ENCODE measurements at places on chromosomes 11 and 22.

DNA sequence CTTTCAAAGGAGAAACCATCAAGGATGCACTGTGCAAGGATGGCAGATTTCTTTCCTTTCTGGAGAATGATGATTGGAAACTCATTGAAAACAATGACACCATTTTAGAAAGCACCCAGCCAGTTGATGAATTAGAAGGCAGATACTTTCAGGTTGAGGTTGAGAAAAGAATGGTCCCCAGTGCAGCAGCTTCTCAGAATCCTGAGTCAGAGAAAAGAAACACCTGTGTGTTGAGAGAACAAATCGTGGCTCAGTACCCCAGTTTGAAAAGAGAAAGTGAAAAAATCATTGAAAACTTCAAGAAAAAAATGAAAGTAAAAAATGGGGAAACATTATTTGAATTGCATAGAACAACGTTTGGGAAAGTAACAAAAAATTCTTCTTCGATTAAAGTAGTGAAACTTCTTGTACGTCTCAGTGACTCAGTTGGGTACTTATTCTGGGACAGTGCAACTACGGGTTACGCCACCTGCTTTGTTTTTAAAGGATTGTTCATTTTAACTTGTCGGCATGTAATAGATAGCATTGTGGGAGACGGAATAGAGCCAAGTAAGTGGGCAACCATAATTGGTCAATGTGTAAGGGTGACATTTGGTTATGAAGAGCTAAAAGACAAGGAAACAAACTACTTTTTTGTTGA lies 9.8 kb downstream of the FAM111A start:
- no peak for DNase-seq

GRCh38 chr11:97224396-97224795 lies 834.6 kb downstream of the JRKL start:
- no peak for DNase-seq

DNA sequence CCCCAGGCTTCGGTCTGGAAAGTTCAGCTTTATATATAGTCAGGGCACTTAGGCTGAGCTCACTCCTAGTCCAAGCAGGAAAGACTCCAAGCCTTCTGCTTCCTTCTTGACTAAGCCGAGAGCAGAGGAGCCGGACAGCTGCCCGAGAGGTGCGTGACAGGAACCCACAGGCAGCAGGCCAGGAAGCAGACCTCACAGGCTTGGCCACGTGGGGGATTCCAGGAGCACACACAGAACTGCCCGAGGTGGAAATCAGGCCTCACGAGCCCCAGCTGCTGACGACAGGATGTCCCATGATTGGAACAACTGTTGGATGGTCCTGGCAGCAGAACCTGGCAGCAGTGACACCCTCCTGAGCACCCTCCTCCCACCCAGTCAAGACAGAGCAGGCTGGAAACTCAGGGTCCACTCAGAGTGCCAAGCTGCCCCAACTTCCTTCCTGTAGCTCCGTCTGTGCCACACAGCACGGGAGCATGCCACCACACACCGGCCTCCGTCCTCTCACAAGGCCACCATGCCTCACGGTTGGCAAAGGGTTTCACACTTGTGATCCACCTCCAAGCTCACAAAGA lies 5.4 kb downstream of the PLA2G6 start:
- DNase-seq: no peak

- no peak for DNase-seq
These were observed 4.4 kb downstream of the PGGHG start for GRCh38 chr11:293271-293851.

- DNase-seq: no peak
These were observed 86.2 kb upstream of the LINC01488 start for GRCh38 chr11:69395287-69395686.

GRCh38 chr11:130211781-130212401 lies 52.3 kb downstream of the ST14 start:
- no peak for DNase-seq

GRCh38 chr11:72812604-72812966 lies 1.6 kb upstream of the ATG16L2 start:
- DNase-seq: no peak

- no peak for DNase-seq
These were observed 213.3 kb downstream of the MN1 start for GRCh38 chr22:27588268-27588667.

DNA sequence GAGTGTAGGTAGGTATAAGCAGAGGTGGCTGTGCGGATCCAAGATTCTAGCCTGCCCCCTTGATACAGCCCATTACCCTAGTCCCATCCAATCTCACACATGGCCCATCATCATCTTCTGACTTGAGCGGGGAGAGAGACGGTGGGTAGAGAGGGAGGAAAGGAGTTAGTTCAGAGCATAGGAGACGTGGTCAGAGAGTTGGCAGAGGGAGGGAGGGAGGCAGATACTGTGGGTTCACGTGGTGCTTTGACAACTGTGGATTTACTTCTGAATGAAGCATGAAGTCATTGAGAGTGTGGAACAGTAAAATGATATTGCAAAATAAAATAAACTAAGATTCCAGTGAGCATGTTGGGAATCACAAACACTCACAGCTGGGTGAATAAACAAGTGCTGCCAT lies 31.4 kb upstream of the VPREB1 start:
- no peak for DNase-seq

Measured in stimulated activated CD4-positive, alpha-beta T cell treated with anti-CD3 and anti-CD28 coated beads, Interleukin-15, amount 100 ng/mL, for 1 hour (primary cell).